ENCODE measurements at places on chromosomes 7 and 10.

DNA sequence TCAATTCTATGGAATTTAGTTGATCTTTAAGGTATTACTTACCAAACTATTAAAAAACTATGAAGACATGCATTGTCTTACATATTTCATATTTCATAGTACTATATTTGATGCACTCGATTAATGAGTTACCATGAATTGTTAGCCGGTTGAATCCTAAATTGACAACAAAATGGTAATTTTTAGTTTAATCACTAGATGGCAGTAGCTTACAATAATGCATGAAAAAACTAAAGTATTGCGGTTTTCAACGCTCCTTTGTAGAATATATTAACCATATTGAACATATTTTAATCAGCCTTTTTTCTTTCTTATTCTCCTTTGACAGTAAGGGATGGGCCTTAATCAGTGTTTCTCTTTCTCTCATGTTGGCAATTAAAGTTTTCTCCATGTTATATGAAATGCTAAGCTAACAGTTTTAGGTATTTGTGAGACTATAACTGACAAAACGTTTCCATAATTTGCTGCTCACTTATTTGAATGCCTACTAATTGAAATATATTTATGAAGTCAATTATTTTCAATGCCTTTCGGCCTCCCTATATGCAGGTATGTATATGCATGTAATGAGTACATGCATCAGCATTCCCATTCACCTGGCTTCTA lies 48.5 kb upstream of the ARL4A start:
- no peak for DNase-seq

- DNase-seq = no peak
These were observed 44.6 kb upstream of the TSPAN13 start for GRCh38 chr7:16708980-16709379.

DNA sequence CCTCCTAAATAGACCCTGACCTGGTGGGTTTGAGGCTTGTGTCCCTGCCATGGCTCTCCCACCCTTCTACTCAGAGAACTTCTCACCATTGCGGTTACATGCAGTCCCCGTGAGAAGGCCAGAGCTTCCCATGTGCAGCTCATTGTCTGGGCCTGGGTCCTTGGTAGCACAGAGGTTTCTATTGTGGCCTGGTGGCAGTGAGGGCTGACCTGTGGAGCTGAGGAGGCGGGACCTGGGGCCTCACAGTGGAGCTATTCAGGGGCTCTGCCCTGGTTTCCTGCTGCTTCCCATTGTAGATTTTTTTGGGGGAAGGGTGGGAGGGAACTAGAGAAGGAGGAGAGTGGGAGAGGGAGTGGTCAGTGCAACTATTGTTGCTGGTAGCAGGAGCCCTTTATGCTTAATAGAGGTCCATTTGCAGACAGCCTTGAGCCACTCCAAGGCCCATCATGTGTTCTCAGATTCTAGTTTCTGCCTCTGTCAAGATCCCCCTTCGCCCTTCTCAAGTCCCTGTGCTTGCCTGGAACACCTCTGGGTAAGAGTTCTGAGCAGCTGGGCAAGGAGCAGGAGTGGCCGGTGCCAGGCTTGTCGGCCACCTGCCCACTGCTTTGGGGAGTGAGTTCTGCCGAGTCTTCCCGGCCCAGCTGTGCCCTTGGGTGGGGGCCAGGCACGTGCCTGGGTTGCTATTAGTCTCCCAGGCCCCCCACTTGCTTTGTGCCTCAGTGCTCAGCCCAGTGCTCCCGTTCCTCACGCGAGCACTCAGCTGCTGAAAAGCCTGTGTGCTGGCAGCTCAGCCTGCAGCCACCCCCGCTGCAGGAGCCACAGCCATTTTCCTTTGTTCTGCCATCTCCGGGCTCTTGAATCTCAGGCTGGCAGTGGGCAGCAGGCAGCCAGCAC lies 10.7 kb downstream of the TSPAN14 start:
- DNase-seq = no peak

DNA sequence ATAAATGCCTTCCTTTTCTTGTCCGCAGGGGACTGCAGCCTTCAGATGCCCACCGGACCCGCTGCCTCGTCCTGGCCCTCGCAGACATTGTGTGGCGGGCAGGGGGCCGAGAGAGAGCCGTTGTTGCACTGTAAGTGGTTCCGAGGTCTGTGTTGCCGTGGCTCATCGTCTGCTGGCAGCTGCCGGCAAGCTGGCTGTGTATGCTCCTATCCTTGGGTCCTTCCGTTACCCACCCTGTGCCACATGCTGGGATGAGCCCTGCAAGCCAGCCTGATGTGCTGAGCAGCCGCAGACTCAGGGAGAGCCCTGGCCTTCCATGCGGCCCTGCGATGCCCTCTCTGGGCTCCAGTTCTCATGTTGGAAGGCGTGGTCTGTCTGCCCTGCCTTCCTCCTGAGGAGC lies 61.2 kb upstream of the AQP1 start:
- DNase-seq = no peak

DNA sequence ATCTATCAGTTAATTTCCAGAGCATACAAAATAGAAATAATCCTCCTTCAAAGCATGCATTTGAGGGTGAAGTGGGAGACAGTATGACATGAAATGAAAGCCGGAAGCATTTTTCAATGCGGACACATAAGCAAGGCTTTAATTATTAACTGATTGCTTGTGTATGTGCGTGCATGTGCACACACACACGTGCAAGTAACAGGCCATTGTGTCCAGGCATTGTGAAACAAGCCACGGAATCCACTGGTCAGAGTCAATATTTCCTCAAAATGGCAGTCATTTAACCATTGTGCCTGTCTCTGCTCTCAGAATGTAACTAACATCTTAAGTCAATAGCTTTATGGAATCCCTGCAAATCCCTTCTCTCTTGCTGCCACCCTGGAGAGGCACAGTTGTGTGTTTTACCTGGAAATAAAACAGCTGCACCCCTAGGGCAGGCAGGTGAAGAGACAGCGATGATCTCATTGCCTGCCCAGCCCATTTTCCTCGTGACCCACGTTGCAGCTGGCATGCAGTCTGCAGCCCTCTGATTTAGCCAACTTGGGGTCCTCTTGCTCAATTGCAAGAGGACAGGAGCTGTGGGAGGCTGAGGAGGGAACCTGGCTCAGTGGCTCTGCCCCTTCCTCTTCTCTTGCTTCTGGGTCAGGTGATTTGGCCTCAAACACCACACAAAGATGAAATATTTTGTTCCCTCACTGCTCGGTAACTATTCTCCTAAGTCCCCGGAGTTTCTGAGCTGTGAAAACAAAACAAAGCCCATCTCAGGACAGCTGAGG lies 500.9 kb upstream of the ZMIZ1 start:
- peak; percentile 49 for DNase-seq

GRCh38 chr10:100348389-100348927 lies 1.4 kb downstream of the SCD start:
- no peak for DNase-seq

DNA sequence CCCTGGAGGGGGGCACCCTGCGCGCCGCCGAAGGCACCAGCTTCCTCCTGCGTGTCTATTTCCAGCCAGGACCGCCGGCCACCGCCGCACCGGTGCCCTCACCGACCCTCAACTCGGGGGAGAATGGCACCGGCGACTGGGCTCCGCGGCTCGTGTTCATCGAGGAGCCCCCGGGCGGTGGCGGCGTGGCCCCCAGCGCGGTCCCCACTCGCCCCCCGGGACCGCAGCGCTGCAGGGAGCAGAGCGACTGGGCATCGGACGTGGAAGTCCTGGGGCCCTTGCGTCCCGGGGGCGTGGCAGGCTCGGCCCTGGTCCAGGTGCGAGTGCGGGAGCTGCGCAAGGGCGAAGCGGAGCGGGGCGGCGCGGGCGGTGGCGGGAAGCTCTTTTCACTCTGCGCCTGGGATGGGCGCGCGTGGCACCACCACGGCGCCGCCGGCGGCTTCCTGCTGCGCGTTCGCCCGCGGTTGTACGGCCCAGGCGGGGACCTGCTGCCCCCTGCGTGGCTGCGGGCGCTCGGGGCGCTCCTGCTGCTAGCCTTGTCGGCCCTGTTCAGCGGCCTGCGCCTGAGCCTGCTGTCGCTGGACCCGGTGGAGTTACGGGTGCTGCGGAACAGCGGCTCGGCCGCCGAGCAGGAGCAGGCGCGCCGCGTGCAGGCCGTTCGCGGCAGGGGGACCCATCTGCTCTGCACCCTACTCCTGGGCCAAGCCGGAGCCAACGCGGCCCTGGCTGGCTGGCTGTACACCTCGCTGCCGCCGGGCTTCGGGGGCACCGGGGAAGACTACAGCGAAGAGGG lies 594 bp downstream of the CNNM1 start:
- DNase-seq = peak; percentile 46

- DNase-seq = no peak
These were observed 141.2 kb upstream of the ABCB5 start for GRCh38 chr7:20474249-20474648.

DNA sequence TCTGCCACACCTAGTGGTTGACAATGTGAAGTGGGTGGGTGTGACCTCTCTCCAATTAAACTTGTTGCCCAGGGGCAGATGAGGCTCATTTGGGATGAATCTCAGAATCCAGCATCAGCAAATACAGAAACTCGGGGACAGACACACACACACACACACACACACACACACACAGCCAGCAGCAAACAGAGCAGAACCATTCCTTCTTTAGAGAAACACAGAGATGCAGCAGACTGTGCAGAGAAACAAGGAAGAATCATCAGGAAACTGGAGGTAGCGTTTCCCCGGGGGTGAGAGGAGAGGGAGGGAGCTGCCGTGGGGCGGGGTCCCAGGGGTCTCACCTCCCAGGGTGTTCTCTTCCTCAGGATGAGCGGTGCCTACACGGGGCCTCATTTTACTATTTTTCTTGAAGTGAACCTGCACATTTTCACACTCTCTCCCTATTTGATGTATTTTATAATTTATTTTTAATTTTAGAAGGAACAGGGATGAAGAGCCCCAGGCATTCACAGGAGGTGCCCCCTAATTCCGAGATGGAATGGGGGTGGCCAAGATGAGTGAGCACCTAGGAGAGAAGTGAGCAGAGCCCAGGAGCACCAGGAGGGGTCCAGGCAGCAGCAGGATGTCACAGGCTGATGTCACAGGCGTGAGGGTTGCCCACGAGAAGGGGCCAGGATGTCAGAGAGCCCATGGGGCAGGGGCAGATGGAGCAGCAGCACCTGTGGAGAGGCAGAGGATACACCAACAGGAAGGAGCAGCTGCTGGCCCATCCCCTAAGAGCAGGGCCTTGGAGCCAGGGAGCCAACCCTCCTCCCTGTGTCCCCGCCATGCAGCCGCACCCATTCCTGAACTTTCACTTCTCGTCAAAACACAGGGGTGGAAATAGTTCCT lies 85.3 kb upstream of the PPP2R2D start:
- DNase-seq = no peak

DNA sequence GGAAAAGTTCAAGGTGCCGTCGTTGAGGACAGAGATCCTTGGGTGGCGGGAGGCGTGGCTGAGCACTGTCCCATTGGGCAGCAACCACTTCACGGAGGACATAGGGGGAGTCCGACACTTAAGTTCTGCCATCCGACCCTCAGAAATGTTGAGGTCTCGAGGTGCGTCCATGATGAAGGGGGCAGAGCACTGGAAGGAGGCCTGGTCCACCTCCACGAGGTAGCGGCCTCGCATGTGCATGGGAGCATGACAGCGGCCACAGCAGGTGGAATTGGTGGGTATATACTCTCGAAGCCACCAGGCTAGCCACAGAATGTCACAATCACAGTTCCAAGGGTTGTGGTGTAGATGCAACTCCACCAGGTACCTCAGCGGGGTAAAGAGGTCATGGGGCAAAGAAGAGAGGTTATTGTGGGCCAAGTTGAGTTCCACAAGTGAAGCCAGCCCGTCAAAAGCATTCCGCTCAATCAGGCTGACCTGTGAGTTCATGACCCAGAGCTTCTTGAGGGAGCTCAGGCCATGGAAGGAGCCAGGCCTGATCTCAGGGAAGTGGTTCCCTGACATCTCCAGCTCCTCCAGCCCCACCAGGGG lies 1.7 kb downstream of the LRRC4 start:
- no peak for DNase-seq

DNA sequence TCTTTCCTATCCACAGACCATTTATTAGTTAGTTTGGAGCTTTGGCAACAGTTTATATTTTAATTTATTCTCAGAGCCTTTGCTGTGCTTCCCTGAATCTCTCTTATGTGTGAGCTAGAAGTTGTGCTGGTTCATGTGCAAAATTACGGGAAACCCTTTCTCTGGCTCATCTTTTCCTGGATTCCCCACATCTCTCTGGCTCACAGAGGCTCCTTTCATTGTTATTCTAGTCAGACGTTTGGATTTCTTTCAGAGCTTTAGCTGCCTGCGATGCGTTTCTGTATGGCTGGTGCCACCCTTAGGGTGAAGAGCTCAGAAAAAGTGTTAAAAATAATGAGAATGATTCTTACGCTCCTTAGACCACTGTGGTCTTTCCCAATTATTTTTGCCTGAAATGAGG lies 53.3 kb downstream of the TPST1 start:
- DNase-seq = no peak

DNA sequence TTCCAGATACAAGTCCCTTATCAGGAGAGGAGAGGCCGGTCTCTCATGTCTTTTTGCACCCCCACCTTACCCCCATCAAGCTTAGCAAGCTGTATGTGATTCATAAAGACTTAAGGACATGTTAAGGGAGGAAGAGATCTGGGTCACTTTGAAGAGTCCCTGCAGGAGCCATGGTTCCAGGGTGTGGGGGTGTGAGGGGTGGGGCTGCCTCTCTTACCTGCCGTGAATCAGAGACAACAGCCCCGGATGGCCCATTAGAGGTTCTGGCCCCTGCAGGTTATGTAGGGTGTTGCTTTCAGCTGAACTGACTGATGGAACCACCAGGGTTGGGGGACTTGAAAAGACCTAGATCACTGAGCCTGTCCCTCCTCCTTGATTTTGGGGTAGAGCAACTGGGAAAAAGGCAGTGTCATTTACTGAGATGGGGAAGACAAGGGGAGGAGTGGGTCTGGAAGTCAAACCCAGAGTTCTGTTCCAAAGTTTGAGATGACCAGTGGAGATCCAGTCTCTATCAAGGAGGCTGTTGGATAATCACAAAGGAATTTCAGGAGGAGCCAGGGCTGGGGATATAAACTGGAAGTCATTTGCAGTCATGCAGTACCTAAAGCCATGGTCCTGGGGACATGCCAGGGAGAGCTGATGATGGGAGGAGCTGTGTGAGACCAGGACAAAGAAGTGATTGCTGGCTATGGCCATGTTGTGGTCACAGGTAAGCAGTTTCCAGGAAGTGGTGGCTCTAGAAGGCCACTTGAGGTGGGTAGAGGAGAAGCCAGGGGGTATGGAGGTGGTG lies 23.1 kb downstream of the ADAMTS14 start:
- DNase-seq = no peak

Data from lower lobe of right lung (tissue), 2 donors.